Stimulated activated CD4-positive, alpha-beta T cell treated with anti-CD3 and anti-CD28 coated beads, Interleukin-12 subunit alpha, Interleukin-12 subunit beta, amount 100 ng/mL, for 4 hours (primary cell): ENCODE measurements at places on chromosomes 1 and 21.

DNA sequence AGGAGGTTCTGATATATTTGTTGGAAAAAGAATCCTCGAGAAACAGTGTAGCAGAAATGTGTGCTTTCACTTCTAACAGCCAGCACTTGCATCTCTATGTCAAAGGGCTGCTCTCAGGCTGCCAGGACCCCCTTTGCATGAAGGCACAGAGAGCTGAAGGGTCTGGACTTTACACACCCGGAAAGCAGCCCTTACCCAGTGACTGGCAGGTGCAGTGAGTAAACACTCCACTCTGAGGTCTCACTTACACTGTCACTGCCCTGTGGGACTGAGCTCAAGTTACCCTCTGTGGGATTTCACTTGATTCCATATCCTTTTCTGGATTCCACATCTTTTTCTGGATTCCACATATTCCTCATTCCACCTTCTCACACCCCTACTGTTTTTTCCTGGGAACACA is 40.8 kb upstream of the PPP2R5A start:
- no peak for DNase-seq

- no peak for DNase-seq
Observed at GRCh38 chr1:159921251-159921650, 4.1 kb downstream of the TAGLN2 start.

GRCh38 chr1:56017336-56017735 is 562.0 kb downstream of the PLPP3 start:
- no peak for DNase-seq

- no peak for DNase-seq
Observed at GRCh38 chr1:51433269-51433971, 85.6 kb downstream of the EPS15 start.

DNA sequence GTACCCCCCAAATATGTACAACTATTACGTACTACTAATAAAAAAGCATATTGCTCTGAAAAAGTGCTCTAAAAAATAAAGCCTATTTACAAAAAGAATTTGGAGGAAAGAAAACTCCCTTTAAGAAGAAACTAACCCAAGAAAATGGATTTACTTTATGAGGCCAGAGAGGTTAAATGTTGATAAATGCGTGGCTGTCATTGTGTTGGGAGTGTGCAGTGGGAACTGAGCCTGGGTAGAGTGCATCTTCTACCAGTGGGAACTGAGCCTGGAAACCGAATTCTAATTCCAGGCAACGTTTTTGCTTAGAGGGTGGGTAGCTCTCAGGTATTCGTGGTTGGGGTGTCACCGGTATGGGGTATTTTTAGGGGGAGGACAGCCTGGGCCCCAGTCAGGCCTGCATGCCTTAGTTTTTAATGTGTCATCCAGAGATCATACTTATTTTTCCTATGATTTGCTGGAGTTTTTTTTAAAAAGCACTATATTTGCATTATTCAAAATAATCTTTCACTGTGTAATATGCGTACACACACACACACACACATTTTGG is 24.1 kb upstream of the RNF187 start:
- DNase-seq: no peak

- DNase-seq: no peak
Observed at GRCh38 chr1:223445402-223445801, 52.2 kb downstream of the CCDC185 start.

DNA sequence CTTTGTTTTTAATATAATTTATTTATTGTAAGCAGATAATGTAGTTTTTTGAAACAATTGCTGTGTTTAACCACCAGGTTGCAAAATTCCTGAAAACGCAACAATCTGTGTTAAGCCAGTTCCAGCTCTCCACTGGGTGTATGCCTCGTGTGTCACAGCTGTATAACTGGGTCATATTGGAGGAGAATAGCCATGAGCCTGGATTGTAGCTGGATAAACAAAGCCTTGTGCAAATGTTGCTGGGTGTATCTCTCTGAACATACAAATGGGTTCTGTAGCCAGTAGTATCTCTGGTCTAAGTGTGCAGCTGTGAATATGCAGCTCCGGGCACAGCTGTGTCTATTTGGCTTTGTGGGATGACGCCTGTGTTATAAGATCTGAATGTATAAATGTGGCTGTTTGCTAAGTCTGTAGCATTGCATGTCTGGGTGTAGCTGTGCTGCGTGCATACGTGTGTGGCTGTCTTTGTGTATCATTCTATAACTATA is 2.8 kb downstream of the TCEA3 start:
- DNase-seq: no peak

DNA sequence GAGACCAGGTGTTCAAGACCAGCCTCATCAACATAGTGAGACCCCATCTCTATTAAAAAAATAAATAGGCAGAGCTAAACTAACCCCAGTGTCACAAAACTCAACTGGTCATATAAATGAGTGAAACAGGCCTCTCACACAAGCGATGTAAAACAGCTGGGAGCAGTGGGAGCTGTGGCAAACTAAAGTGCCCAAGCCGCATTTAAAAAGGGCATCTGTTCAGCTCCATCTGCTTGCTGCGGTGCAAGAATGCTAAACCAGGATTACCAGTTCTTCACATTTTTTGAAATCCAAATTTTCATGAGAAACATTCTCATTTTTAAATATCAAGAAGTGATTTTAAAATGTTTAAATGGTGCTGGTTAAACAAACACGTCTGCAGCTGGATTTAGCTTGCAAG is 50.0 kb upstream of the WNT2B start:
- DNase-seq: no peak

GRCh38 chr1:40143891-40144575 is 17.2 kb upstream of the RLF start:
- DNase-seq: peak; percentile 32

GRCh38 chr1:10704368-10704882 is 92.0 kb downstream of the CASZ1 start:
- no peak for DNase-seq

DNA sequence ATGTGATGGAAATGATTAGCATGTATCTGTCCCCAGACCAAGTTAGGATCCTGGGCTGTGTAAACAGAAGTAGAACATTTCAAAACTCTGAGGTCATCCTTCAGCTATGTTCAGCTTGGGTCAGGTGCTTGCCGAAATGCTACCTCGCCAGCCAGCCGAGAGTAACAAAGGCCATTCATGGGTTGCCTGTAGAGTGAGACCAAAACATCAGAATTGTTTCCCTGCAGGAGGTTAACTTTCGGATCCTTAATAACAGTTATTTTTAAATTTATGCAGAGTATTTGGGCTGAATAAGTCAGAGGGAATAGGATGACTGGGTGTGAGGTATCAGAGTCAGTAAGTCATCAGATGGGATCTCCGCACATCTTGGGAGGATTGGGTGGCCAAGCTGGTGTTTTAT is 35.6 kb downstream of the SMYD2 start:
- no peak for DNase-seq

- no peak for DNase-seq
Observed at GRCh38 chr1:41878495-41878894, 40.2 kb downstream of the HIVEP3 start.

DNA sequence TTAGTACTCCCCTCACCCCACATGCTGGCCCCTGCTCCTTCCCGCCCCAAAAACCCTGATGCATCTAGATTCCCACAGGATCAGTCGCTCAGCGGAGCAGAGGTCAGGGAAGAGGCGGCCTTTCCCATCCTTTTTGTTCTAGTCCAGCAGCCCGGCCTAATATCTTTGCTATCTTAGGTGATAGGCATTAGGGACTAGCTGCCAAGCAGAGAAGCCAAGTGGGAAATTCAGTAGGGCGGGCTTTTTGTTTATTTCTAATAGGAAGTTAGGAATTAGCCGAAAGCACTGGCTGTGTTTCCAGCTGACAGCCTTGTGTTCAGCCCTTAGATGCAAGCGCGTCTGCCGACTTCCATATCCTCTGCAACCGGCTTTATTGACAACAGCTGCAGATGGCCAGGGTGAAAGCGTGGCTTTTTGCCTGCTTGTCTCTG is 59.0 kb upstream of the BCAR3 start:
- DNase-seq: no peak

DNA sequence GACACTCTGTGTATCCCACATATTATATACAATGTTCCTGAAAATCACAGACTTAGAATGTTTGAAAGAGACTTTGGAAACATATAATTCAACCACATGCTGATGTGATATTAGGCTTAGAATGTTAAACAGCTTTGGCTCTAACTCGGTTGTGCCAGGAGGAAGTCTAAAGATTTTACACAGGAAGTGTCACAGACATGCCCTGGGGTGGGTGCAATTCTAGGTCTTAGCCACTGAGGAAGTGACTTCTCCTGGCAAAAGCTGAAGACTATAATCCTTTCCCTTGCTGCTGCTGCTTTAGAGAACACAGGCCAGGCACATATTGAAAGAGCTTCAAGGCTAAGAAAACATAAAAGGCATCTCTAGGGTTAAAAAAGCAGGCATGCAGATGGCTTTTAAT is 51.0 kb downstream of the RPL5 start:
- no peak for DNase-seq

GRCh38 chr1:157515709-157516108 is 36.6 kb downstream of the FCRL5 start:
- no peak for DNase-seq

DNA sequence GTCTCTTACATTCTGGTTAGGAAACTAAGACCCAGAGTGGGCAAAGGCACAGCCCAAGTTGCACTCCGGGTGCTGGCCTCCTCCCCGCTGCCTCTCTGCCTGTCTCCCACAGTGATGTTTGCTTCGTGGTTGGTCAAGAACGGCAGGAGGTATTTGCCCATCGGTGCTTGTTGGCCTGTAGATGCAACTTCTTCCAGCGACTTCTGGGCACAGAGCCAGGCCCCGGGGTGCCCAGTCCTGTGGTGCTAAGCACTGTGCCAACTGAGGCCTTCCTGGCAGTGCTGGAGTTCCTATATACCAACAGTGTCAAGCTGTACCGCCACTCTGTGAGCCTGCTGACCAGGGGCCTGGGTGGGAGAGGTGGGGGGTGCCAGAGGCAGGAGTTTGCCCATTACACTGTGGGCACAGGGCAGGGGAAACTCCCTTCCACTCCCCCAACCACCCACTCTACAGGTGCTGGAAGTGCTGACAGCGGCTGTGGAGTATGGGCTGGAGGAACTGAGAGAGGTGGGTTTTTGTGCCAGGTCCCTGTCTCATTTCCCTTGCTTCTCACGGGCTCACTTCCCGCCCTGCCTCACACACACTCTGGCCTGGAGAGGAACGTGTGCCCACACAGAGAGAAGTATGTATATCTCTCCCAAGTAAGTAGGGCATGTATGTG is 1.9 kb downstream of the BTBD19 start:
- no peak for DNase-seq

DNA sequence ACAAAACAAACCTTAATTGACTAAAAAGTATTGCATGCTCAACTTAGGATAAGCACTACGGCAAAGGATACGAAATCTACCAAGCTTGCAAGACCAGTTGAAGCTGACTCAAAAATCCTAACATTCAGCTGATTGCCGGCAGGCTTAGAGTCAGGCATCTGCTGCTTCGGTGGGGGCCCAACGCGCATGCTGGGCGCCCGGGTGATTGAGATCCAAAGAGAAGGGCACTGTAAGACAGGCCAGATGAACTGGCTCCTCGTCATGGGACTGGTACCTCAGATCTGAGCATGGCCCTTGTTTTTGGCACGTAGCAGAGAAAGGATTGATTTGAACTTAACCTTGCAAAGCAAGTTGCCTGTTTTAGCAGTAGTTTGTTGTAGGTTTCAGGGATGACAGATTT is 86.6 kb downstream of the PRDM2 start:
- no peak for DNase-seq
